ENCODE measurements at places on chromosomes 7 and 10.
A peak's percentile ranks its signal among the peaks of the same experiment; 100 is the strongest.

GRCh38 chr10:72424561-72424960 is 69.8 kb upstream of the DNAJB12 start:
- DNase-seq: no peak

DNA sequence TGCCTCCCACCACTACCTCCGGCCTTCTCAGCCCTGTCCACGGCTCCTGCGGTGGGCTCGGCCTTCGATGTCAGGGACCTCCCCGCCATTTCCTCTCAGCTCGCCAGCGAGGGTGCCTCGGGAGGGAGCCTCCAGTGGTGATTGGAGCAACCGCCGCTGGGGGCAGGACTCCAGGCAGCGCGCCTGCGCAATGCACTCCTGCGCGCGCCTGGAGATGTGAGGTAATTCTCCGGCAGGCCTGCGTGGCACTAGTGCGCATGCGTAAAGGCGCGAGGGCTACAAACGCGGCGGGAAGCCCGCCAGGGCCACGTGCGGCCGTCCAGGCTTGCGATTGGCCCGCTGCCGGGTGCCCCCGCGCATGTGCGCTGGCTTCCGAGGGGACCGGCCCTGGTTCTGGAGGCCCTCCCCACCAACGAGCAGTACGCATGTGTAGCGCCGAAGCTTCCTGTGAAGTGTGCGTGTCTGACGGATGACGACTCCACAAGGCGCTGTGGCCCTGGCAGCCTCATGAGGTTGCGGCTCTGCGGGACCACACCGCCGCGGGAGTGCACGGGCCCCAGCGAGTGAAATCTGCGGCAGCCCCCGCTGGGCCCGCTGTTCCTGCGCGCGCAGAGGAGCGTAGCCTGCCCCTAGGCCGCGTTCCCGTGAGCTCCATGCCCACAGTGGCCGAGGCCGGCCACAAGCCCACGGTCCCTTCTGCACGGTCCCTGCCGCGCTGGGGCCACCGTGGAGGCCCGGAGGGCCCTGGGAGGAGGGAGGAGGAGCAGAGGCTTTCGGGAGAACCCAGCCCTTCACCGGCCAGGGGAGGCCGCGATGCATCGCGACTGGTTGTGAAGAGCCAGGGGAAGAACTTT is at the start of gene SYCE1:
Gene SYCE1, minus strand, starts transcription at position 143 of the 854 bp plus-strand sequence. Its CDS starts 54 bp downstream, at position 89.
- no peak for DNase-seq

DNA sequence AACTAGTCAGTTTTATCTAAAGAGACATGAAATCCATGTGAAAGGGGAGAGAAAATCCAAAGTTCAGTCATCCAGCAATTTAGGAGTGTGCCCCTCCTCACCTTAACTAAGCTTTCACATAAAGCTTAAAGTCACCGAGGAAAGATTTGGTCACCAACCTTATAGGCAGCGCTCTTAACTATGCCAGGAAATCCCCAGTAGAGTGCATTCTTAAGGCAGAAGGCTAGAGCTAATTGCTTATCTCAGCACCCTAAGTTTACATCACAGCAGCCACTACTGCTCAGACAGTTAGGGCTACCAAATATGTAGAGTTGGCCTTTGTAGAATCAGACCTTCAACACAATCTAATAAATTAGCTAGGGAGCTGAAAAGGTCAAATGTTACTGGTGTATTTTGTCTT is 47.9 kb downstream of the MTPN start:
- DNase-seq: no peak

GRCh38 chr7:104453190-104453589 is 124.8 kb downstream of the LHFPL3 start:
- no peak for DNase-seq

GRCh38 chr10:114223066-114223465 is 16.0 kb upstream of the VWA2 start:
- DNase-seq: no peak

- DNase-seq: peak; percentile 81
These were observed 82.7 kb downstream of the PLCE1 start for GRCh38 chr10:94076325-94076841.

- DNase-seq: peak; percentile 48
These were observed 5.5 kb upstream of the OPN4 start for GRCh38 chr10:86648704-86649427.

DNA sequence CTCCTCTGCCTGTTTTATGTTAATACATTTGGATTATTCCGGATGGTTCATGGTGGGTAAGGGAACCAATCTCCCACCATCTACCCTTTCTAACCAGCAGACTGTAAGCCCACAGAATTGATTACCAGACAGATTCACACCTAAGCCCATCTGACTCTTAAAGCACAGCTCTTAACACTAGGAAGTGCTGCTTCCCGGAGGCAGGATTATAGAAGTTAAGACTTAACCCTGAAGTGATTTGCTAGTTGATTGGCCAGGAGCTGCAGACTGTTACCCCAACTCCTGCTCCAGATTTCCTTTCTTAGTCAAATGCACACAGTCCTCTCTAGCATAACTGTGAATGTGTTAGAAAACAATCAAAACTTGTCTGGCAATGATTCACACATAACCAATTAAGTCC is 221.7 kb downstream of the CDK14 start:
- no peak for DNase-seq

- no peak for DNase-seq
These were observed 57.4 kb upstream of the EGFR start for GRCh38 chr7:54961391-54961790.

- peak; percentile 73 for DNase-seq
These were observed 278.6 kb upstream of the HABP2 start for GRCh38 chr10:113274176-113274829.

DNA sequence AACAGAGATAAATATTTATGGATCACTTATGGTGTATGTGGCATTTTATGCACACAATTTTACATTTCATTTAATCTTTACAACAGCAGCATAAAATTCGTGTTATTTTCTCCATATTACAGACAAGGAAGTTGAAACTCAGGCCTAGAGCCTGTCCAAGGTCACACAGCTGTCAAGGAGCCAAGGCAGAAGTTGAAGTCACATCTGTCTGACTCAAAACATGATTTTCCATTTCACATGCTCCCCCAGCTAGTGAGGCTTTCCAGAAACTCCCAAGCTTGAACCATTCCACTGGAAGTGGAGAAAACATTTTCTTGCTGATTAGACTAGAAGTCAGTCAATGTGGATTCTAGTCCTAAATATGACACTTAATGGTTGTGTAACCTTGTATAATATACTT is 110.5 kb downstream of the HECTD2 start:
- DNase-seq: no peak

GRCh38 chr10:131131726-131132591 is 179.6 kb downstream of the TCERG1L start:
- DNase-seq: no peak

DNA sequence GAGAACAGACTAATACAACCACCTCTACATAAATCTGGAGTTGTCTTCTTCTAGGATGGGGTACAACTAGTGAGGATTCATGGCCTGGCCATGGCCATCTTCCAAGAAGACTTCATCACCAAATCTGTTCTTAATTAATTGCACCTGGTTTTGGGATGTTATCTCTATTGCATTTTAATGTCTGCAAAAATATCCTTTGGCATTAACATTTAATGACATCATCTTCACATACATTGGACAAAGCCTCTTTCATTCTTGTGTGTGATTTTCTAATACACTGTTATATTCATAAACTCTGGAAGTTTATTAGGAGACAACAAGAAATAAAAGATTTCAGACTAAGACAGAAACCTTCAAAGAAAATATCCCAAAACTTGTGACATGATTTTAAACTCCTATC is 124.2 kb upstream of the ABCB5 start:
- DNase-seq: no peak

- no peak for DNase-seq
These were observed 1.2 kb downstream of the SUV39H2 start for GRCh38 chr10:14879928-14880193.

DNA sequence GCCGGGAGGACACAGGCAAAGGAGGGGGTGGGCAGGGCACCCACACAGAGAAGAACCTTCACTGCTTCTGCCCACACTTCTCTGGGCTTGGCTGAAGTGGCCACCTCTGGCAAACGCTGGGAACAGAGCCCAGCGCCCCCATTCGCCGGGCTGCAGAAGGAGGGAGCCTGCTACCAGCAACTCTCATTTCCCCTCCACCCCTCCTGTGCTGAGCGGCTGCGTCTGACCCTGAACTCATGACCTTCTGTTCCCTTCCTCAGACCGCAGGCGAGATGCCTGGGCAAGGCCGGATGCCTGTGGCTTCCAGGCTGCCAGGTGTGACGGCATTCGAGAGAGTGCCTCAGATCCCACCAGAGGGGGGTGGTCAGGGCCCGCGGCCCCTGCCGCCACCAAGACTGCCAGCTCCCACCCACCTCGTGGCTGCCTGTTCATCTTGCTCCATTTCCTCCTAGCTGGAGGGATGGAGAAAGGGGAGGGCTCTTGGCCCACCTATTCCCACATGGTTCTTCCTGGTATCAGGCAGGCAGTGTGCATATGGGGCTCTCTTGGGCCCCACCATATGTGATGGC is 19.8 kb downstream of the DNAJB12 start:
- DNase-seq: peak; percentile 100

- DNase-seq: no peak
These were observed 27.8 kb downstream of the RNLS start for GRCh38 chr10:88555190-88555908.

DNA sequence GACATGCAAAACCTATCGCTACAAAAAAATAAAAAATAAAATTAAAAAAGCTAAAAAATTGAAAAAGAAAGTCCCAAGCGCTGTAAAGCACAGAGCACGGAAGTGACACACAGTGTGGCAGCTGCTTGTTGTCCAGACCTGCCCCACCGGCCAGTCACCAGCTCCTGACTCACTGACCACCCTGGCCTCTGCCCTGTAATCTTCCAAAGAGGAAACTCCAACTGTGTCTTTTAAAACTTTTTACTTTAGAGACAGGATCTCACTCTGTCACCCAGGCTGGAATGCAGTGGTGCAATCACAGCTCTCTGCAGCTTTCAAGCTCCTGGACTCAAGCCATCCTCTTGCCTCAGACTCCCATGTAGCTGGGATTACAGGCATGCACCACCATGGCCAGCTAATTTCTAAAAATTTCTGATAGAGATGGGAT is 23.6 kb downstream of the GNA12 start:
- DNase-seq: peak; percentile 93

GRCh38 chr10:43689618-43689954 is 40.9 kb upstream of the ZNF32 start:
- DNase-seq: no peak

DNA sequence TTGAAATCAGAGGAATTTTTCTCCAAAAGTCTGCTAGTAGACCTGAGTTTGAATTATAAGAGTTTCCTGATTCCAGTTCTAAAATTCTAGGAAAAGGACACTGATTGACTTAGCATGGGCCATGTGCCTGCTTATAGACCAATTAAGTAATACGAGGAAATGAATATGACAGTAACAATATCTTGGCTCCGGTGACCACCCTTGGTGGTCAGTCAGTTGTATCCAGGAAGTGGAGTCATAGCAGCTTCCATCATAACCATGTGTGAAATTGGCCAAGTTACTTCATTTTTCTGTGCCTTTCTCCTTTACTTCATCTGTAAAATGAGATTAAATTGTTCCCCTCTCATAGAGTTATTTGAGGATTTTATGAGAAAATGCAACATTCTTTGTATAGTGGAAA is 66.9 kb downstream of the MTPAP start:
- no peak for DNase-seq

GRCh38 chr7:132996581-132997242 is 85.2 kb downstream of the CHCHD3 start:
- no peak for DNase-seq

DNA sequence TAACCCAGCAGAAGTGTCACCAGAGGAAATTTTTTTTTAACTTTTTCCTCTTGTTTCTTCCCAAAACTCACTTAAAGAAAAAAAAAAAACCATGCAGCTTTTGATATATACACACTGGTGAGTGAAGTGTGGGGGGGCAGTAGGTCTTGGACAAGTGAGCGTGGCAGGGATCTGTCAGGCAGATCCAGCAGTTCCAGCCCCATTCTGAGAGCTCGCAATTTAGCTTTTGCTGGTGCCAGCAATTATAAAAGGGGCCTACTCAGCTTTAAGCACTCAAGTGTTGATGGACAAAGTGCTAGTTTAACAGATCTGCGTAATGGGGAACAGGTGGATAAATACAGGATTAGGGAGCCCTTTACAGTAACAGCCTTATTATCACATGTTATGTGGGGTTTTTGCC is 619.2 kb upstream of the GALNT17 start:
- DNase-seq: no peak

GRCh38 chr10:99667108-99667751 is 7.9 kb downstream of the ENTPD7 start:
- peak; percentile 77 for DNase-seq

- peak; percentile 71 for DNase-seq
These were observed 240.4 kb downstream of the KIAA1217 start for GRCh38 chr10:24449321-24449740.

Data from astrocyte of the spinal cord (primary cell).